ENCODE measurements at places on chromosomes 2 and 18.

DNA sequence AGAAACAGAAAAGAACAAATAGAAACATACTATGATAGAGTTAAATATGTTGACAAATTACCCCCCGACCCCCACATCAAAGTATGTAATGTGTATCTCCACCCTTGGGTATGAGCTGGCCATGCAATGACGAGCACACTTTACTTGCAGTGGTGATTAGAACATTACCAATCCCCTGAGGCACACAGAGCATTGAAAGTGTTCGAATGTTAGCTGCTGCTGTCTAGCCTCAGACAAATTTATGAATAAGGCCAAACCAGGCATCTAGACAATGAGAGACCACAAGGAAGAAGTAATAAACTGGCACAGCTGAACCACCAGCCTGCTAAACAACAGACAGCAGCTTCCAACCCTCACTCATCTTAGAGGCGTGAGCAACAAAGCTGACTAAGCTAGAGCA, 380.5 kb downstream of the DSEL start:
- peak; percentile 76 for DNase-seq

DNA sequence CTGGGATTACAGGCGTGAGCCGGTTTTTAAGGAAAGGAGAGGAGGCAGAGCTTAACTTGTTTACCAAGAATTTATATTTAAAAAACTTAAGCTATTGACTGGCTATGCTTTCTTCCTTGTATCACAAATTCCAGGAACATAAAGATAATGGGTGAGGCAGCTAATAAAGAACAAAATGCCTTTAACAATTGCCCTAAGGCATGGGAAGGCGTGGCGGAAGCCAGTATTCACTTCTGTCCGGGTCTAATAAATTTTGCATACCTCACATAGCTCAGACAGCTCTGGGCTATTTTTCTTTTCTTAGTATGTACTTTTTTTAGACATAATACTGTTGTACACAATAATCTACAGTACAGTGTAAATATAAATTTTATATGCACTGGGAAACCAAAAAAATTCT, 1.0 kb upstream of the LDAH start:
- no peak for DNase-seq

DNA sequence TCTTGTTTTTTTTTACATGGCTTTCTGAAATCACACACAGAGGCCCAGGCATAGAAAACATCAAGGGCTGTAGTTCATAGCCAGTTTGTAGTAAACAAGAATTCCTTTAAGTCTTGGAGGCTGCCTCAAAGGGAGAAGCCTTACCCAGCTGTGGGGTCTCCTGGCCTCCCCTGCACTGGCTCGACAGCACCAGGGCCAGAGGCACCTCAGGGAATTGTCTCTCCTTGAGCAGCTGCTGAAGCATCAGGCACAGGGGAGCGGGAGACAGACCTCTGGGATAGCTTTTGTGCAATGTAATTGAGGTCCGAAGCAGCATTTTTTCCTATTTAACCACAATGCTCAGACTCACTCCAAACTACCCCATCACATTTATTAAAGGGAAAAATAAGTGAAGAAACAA, 209.1 kb downstream of the HRH4 start:
- DNase-seq: no peak

DNA sequence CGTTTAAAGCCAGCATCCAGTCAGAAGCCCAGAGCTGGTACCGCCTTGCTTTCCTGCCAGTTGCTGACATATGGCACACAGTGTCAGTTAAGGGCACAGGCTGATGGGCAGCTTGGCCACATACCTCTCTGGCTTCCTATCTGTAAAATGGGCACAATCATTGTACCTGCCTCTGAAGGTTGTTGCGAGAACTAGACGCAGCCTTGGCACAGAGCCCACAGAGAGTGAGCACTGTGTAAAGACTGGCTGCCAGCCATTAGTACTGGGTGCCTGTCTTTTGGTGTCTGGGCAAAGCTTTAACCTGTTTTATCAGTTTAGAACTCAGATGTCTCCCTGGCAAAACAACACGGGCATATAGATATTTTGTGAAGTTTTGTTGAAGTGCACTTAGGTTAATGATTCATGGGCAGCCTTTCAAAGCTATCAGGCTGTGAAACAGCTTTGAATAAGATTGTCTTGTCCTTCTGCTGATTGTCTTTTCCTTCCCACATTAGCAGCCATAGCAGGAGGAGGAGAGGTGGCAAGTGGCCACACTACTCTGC, 269.5 kb downstream of the NEDD4L start:
- DNase-seq: peak; percentile 5

GRCh38 chr18:49728542-49728941, 84.8 kb downstream of the ACAA2 start:
- DNase-seq: peak; percentile 13

GRCh38 chr2:15608392-15608761, 16.7 kb downstream of the DDX1 start:
- DNase-seq: no peak

GRCh38 chr18:77676910-77677309, 427.3 kb downstream of the GALR1 start:
- no peak for DNase-seq

- no peak for DNase-seq
These were observed 148.6 kb downstream of the COPS8 start for GRCh38 chr2:237234268-237234667.

GRCh38 chr18:46630160-46630559, 26.9 kb downstream of the LOXHD1 start:
- no peak for DNase-seq

DNA sequence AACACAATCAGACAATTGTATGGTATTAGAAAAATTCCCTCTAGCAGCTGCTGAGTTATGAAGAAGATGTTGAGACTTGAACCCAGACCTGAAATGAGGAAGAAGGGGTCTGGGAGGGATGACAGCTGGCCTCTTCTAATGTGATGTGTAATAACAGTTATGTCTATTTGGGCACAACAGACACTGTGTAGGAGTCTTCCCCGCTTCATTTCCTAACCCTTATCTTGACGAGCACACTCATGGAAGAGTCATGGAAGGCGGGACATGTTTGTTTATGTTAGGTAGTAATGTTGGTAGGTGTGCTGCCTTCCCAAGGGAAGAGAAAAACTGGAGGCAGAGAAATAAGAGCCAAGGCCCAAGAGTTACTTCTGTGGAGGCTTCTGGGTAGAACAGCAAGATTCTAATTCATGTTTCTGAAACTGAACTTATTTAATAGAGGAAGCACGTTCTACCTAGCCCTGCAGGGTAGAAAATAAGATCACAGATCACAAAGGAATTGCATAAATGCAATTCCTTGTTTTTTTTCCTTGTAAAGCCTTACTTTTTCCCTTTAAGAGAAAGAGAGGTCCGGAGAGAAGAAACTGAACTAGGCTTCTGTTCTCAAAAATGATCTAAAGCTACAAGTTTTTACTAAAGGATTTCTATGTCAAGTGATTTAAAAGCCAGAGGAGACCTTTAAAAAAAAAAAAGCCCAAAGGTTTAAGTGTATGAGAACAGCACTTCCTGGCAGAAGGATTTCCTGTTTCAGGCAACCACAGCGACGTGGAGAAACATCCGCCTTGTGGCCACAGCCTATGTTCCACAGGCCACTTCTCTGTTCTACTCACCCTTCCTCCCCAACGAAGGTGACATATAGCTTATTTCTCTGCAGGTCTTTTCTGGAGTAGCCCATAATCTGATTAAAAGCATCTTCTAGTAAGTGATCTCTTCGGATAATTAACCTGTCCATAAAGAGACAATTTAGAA, 68.5 kb upstream of the STK17B start:
- DNase-seq: no peak

DNA sequence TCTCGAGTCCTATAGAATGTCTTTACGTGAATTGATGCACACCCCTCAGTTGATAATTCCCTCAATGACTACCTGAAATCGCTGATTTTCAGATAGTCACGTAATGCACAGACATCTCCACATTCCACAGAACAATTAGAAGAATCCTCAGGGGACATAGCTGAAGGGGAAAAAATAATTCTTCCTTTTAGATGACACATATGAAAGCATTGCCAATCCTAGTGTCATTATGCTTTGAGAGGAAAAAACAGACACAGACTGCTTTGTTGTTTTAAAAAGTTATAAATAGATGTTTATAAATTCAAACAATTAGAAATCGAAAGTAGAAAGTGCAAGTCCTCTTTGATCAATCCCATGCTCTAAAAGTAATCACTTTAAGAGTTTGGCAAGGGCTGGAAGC, 100.6 kb upstream of the FN1 start:
- DNase-seq: no peak

GRCh38 chr18:57698571-57699276, 77.1 kb upstream of the NARS1 start:
- DNase-seq: no peak

GRCh38 chr2:110871637-110872036, 139.3 kb downstream of the ACOXL start:
- no peak for DNase-seq

- DNase-seq: no peak
These were observed 13.6 kb downstream of the SNRNP200 start for GRCh38 chr2:96291751-96292150.

GRCh38 chr2:100200985-100201384, 58.6 kb upstream of the AFF3 start:
- DNase-seq: no peak

DNA sequence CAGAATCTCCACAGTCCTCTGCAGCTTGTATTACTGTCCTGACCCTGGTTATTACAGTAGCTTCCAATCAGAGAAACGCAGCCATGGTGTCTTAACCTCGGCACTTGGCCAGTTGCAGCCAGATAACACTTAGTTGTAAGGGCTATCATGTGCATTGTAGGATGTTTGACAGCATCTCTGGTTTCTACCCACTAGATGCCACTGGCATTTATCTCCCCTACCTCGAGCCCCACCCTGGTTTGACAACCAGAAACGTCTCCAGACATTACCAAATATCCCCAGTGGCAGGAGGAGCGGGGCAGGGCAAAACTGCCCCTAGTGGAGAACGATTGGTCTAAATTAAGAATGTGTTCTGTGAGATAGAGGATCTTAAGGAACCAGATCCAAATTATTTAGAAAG, 13.1 kb downstream of the DSG2 start:
- no peak for DNase-seq

DNA sequence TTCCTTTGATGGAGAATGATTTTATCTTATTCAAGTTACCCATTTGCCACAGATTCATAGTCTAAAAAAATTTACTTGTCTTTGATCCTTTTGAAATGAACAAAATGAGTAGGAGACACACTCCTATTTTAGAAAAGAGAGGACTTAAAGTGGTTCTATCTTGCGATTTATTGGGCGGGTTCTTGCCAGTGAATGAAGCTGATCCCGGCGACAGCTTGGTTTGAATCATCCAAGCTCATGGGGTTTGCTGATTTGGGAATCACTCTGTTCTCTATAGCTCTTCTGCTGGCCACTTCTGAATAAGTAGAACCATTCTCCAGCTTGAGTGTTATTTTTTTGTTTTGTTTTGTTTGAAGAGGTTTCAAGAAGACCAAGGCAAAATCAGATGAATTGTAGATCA, 25.5 kb upstream of the PPP1CB start:
- DNase-seq: no peak

DNA sequence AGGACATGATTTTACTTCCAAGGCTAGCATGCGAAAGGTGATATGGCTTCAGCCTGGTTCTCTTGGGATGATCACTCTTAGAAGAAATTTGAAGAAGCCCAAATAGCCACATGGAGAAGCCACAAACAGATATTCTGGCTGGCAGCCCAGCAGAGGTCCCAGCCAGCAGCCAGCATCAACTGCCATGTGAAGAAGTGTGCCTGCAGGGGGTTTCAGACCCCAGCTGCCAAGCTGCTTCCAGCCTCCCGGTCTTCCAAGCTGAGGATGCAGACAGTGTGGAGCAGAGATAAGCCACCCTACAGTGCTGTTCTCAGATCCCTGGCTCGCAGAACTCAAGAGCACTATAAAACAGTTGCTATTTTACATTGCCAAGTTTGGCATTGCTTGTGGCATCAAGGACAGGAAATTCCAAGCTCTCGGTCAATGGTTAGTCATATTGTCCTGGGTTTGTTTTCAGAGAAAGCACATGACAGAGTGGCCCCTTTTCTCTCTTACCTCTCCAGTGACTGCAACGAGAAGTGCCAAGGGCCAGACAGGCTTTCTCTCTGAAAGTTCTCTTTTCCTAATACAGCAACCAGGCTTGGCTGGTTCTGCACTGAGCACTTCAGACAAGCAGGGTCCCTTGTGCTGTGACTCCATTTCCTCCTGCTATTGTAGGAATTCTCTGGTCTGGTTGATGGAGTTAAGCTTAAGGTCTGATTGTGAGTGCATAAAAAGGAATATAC, 223.7 kb downstream of the ANKRD30B start:
- no peak for DNase-seq

GRCh38 chr2:21291426-21291825, 167.7 kb downstream of the TDRD15 start:
- no peak for DNase-seq

All from NCI-H2081 (cell line).